ENCODE measurements at places on chromosomes 4 and X.

- no peak for DNase-seq
These were observed 24.7 kb downstream of the TECRL start for GRCh38 chr4:64384237-64385203.

- DNase-seq = peak; percentile 82
These were observed 70.7 kb downstream of the ANKRD50 start for GRCh38 chr4:124641715-124642381.

DNA sequence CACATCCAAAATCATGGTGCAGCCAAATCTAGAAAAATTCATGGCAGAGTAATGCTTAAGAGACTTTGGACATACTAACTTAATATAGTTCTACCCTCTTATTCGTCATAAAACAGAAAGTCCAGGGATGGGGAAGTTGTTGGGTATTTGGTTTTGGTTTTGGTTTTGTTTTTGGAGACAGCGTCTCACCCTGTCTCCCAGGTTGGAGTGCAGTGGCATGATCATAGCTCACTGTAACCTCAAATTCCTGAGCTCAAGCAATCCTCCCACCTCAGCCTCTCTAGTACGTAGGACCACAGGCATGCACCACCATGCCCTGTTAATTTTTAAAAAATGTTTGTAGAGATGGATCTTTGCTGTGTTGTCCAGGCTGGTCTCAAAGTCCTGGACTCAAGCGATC, 271.8 kb upstream of the TENM3 start:
- peak; percentile 30 for DNase-seq

DNA sequence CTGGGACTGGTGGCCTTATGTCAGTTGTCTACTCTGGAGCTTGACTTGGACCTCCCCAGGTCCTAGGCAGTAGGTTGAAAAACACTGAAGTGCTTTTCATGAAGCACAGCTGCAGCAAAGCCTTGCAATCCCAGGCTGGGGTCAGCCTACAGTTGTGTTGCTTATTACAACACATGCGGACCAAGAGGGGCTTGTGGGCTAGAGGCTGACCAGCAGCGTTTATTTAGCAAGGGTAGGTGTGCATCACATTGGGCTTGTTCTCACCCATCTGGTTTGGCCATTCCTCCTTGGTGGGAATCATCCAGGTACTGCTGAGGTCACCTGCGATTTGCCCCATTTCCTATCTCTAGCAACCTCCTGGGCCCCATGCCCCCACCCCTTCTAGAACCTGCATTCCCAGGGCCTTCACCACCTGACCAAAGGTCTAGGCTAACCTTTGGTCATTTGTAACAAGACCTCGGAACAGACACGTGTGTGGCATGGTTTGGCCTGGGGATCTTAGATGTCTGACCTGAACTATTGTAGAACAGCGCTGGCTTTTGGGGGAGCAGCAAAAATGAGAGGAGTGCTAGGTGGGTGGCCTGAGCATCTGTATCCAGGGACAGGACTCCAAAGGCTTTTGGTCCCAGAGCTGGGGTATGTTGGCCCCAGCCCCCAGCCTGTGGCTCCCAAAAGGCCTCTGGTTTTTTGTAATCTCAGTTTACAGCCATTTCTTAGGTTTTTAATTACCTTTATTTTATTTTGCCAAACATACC, 3.0 kb downstream of the RPL10 start:
- no peak for DNase-seq

GRCh38 chr4:184344435-184344834, 126.8 kb upstream of the ENPP6 start:
- DNase-seq = no peak

DNA sequence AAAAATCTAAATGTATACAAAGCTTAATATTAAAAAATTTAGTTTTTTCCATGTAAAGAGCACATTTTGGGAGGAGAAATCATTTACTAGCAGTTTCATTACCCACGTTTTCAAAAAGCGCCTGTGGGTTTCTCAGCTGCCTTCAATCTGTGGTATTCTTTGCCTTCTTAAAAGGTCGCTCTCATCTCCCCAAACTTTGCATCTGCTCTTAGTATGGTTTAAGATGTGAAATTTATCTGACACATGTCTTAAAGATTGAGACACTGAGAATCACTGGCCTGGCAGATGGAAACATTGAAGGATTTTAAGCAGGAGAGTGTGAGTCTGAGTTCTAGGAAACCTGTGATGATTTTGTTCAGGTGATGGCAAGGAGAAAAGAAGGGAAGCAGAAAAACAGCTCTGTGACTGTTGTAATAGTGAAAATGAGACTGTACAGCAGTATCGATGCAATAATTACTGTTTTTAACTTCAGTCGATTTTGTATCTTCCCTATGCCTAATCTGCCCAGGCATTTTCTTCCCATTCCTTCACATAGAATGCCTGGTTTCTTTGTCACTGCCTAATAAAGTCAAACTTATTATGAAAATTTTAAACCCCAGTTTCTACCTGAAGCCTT, 75.9 kb downstream of the PAQR3 start:
- DNase-seq = no peak

GRCh38 chr4:24067367-24068193, 177.7 kb upstream of the PPARGC1A start:
- no peak for DNase-seq

DNA sequence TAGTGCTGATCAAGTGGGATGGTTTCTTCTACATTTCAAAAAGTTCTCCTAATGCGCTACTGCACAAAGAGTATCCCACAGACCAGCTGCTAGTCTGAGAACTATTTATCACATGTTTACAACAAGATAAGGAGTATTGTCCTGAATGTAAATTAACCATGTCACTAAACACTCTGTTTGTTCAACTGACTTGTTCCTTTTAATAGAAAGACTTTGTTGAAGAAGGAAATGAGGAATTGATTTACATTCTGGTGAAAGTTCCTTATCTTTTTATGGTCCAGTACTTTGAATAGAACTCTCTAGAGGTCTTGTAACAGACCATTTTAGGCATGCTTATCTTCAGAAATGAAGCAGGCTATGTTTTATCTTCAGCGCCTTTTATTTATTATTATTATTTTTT, 67.3 kb upstream of the IL13RA1 start:
- DNase-seq = no peak
